ENCODE measurements at places on chromosomes 3 and 15.

DNA sequence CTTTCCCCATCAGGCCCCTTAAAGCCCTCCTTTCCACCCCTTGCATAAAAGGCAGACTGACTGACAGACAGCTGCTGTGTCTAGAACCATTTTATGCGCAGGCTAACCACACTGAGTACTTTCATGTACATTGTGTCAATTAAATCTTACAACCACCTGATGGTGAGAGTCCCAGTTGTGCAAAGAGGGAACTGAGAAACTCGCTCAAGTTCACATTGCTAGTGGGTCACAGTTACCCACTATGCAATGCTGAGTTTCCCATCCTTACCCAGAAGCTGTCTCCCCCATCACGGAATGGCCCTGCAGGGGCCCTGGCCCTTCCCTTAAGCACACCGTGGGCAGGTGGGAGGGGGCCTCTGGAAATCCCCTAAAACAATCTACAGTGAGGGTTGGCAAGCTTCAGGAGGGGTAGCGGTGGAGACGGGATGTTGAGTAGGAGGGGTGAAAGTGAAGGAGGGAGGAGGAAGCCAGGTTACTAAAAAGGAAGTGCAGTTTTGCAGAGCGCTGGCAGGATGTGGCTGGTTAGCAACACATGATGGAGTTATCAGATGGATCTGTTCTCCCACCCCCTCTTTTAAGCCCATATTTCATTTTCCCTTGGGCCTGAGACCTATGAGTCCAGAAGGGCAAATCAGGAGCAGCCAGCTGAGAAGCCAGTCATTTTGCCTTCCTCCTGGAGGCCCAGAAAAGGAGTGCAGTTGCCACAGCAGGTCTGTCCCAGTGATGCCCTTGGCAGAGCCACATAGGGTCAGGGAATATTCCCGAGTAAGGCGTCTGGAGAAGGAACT lies 30.0 kb downstream of the STARD5 start:
- no peak for DNase-seq

DNA sequence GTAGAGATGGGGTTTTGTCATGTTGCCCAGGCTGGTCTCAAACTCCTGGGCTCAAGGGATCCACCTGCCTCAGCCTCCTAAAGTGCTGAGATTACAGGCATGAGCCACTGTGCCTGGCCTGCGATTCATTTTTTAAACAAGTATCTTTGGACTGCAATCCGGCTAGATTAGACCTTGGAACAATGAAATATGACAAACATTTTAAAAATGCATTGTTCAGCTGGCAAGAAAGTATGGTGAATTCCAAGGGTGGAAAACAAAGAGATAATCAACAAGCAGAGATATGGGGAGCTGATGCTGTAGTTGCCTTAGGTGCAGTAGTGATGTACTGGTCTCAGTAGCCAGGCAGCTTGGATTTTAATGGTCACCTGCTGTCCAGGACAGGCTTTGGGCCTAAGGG lies 95.8 kb upstream of the GOLGA8J start:
- no peak for DNase-seq

- no peak for DNase-seq
Observed at GRCh38 chr15:43941071-43941470, 114.3 kb downstream of the WDR76 start.

- no peak for DNase-seq
Observed at GRCh38 chr15:83312071-83312470, 27.6 kb upstream of the BNC1 start.

GRCh38 chr15:68797599-68798345 lies 22.9 kb downstream of the ANP32A start:
- no peak for DNase-seq

- DNase-seq, result no peak
Observed at GRCh38 chr3:149343951-149344350, 10.5 kb upstream of the TM4SF18 start.

- DNase-seq, result no peak
Observed at GRCh38 chr3:88031642-88032077, 27.1 kb downstream of the CGGBP1 start.

GRCh38 chr3:149448331-149448831 lies 26.1 kb upstream of the TM4SF4 start:
- DNase-seq, result no peak

- DNase-seq, result no peak
Observed at GRCh38 chr3:14788644-14789043, 30.1 kb upstream of the FGD5 start.

GRCh38 chr3:44436181-44436580 lies 41.3 kb downstream of the ZNF445 start:
- DNase-seq, result no peak

- DNase-seq, result no peak
Observed at GRCh38 chr3:45794177-45794560, 2.2 kb downstream of the SLC6A20 start.

DNA sequence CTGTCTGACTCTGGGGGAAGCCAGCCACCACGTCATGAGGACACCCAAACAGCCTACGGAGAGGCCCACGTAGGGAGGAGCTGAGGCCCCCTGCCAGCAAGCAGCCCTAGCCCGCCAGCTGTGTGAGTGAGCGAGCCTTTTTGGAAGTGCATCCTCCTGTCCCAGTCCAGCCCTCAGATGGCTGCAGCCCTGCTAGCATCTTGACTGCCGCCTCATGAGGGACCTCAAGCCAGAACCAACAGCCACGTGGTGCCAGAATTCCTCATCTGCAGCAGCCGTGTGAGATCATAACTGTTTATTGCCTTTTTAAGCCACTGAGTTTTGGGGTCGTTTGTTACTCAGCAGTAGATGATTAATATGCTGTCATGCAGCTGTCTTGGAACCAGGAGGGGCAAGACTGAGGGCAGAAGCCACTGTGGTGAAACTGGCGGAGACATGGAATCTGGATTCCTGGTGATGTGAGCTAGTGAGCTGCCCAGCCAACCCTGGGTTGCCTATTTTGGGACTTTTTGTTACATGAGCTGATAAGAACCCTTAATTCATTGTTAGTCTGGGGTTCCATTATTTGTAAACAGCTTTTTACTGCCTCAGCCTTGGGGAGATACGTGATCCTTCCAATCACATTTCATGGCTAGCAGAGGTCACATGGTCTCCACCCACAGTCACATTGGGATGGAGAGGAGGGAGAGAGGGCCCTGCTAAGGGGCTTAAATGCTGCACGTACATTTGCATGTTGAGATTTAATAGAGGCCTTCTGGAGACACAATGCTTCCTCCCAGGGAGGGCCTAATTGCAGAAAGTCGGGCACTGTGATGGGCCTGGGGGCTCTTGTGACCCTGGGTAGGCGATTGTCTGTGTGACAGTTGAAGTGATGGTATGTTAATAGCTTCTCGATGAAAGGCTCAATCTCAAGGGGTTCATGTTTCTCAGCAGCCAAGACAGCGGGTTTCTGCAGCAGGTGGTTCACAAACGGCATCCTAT lies 73.8 kb downstream of the RPLP1 start:
- DNase-seq, result no peak

- no peak for DNase-seq
Observed at GRCh38 chr3:197539651-197540051, 16.1 kb downstream of the BDH1 start.

- no peak for DNase-seq
Observed at GRCh38 chr3:179196098-179196497, 47.9 kb downstream of the PIK3CA start.

DNA sequence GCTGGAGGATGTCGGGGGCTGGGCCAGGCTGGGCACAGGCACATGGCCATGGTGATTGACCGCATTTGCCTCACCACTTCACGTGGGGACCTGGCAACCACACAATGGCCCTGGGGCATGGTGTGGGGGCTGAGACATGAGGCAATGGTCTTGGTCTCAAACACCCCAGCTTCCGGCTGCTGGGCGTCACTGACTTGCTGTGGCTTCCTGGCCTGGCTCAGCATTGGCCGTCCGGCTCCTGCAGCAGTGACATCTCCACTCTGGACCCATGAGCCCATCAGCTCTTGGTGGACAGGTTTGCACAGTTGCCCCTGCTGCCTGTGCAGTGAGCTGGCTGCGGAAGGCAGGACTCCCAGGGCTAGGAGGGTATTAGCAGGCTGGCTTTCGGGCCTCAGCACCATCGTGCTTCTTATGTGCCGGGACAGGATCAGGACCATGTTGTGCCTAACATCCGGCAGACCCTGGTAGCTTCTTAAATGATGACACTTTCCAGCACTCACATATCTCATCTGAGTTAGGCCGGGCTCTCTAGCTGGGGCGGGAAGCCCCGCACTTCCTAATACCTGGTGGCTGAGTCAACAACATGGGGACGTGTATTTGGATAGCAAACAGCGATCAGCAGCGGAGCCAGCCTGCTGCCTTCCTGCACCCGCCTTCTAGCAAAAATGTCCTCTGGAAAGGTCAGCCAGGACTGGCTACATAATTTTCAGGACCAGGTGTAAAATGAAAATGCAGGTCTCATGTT lies 34.1 kb downstream of the ZNF710 start:
- no peak for DNase-seq

DNA sequence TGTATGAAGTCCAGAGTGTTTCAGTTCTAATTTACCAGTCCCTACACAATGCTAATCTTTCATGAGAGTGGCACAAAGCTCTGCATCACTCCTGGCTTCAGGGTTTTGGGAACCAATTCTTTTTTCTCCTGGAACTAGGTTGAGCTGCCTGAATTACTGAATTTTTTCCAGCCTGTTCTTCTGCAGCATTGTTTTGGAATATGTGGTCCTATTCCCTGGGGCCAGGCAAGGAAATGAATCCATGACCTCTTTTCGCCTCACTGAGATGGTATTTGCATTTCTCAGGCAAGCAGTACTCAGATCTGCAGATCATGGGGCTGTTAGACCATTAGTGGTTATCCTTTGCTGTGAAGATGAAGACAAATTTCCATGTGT lies 25.6 kb upstream of the GPR171 start:
- DNase-seq, result no peak

GRCh38 chr3:134937256-134938028 lies 142.4 kb downstream of the EPHB1 start:
- DNase-seq, result no peak

GRCh38 chr15:96327155-96327741 lies 3.3 kb upstream of the NR2F2 start:
- no peak for DNase-seq

Measured in iPS DF 19.7 (cell line).